ENCODE measurements at places on chromosomes 16 and 17.

DNA sequence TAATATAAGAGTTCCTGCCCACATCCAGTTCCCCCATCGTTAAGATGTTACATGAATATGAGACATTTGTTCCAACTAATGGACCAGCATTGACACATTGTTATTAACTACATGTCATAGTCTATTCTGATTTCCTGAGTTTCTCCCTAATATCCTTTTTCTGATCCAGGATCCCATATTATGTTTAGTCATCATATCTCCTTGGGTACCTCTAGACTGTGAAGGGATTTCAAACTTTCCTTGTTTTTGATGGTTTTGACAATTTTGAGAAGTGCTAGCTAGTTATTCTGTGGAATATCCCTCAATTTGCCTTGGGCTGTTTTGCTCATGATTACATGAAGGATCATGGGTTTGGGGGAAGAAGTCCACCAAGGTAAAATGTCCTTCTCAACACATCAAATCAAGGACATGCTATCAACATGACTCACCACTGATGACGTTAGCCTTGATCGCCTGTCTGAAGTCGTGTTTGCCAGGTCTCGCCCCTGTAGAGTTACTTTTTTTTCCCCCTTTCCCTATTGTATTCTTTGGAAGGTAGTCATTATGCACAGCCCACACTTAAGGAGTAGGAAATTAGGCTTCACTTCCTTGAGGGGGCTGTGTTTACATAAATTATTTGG lies 42.5 kb downstream of the CACNG3 start:
- no peak for DNase-seq

- DNase-seq: no peak
Observed at GRCh38 chr16:1458977-1459341, 14.6 kb upstream of the CCDC154 start.

- DNase-seq: no peak
Observed at GRCh38 chr17:55704401-55704800, 18.3 kb downstream of the TMEM100 start.

DNA sequence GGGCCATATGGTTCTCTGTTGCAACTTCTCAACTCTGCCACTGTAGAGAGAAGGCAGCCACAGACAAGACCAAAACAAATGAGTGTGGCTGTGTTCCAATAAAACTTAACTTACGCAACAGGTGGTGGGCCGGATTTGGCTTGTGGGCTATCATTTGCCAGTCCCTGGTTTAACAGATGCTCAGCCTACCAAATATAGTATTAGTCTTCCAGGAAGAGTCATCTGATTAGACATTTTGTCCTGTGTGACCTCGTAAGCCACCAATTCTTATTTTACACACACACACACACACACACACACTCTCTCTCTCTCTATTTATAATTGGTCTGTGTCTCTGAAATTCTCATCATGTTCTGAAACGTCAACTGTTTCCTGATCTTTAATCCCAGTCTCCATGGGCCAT lies 245.9 kb downstream of the XYLT1 start:
- DNase-seq: peak; percentile 63

DNA sequence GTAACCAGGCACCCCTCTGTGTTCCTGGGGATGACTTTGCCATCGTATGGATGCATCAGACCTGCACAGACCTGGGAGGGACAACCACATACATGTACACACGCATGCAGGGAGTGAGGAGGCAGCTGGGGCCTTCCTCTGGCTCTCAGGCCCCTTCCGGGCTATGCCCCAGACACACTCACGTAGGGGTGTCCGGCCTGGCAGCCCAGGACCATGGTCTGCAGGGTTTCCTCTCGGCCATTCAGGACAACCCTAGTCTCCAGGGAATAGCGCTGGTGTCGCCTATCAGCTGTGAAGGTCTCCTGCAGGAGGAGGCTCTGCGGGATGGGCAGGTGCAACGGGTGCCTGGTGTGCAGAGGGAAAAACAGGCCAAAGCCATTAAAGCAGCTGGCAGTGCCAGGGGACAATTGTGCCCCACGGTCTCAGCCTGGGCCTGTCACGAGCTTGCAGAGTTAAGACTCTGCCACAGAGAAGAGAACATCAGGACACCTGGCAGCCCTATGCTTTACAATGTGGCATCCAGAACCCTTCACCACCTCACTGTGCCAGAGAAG lies 101.4 kb downstream of the RMI2 start:
- no peak for DNase-seq

- DNase-seq: no peak
Observed at GRCh38 chr17:80513892-80514291, 30.7 kb upstream of the RPTOR start.

GRCh38 chr17:40445751-40446468 lies 2.7 kb downstream of the IGFBP4 start:
- no peak for DNase-seq

DNA sequence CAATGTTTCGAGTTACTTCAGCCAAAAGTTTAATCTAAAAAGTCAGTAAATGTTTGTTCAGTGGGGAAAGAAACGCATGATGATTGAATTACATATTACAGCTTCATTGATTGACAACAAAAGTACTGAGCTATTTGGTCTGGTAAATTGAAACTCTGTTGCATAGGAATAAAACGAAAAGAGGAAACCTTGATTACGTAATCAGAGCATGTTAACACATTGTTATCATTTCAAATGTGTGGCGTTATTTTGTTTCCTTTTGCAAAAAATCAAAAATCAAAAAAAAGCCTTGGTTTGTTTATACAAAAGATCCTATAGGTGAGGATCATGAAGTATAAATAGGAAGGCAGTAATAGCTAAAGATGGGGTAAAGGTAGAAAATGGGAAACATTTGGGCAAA lies 19.5 kb upstream of the CA10 start:
- DNase-seq: no peak

DNA sequence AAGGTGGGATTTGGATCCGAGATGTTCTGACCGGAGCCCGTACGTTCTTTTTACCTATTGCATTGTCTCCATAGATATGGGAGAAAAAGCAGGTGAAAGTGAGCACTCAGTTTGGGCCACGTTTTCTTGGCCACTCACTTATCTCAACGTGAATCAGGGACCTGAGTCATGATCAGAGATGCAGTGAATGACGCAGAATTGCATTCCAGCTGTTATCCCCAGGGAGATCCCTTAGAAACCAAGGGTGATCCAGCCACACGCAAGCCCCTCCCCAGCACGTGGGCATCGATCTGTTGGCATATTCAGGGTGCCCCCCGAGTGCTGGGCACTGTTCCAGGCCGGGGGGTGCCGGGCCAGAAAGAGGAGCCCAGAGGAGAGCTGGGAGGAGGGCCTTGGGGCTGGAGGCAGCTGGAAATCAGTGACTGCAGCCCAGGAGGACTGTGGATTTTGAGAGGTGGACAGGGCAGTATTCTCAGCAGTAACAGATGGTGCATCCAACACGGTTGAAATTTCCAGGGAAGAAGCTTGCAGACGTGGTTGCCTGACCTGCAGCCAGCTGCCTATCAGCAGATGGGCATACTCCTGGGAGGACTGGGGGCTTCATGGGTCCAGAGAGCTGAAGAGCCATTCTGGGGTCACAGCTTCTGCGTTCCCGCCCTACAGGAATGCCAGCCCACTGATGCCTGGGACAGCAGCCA lies 87.2 kb upstream of the CACNG5 start:
- no peak for DNase-seq

DNA sequence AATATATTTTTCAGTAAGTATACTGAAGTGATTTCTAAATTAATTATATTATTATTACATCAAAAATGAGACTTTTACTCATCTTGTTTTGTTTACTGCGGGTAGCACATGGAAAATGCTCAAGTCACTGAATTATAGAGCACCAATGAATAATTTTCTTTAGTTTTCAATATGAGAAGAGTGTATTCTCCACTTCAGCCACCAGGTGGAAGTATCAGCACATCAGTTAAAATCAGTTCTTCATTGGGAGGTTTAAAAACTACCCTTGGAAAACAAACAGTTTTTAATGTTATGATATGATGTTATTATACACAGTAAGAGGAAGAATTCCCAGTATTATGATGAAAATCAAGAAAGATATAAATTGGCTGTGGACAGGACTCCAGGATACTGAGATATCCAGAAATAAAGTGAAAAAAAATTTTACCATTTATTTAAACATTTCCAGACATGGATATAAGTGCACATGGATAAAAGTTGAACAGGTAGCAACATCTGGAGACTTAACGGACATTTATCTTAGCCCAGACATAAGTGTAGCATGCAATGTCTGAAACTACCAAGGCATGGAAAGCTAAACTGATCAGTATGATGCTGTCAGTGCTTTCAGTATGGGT lies 467.3 kb downstream of the KCNJ2 start:
- DNase-seq: peak; percentile 72

DNA sequence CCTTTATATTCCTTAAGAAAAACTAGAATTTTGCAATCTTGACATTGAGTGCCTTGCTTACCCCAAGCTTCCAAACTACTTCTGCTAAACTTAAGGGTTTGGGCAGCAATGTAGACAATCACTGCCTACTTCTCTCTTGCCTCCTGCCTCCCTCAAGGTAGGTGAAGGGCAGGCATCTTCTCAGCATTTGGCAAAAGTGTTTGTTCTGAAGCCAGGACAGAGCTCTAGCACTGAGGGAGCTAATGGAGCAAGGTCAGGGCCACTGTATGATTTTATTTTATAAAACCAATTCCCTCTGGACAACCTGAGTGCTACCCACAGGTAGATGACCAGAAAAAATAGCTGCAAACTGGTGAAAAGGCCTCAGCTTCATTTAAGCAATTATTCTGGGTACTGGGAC lies 111.8 kb downstream of the IRX3 start:
- DNase-seq: no peak

GRCh38 chr17:81655378-81656117 lies 794 bp downstream of the PDE6G start:
- DNase-seq: no peak

DNA sequence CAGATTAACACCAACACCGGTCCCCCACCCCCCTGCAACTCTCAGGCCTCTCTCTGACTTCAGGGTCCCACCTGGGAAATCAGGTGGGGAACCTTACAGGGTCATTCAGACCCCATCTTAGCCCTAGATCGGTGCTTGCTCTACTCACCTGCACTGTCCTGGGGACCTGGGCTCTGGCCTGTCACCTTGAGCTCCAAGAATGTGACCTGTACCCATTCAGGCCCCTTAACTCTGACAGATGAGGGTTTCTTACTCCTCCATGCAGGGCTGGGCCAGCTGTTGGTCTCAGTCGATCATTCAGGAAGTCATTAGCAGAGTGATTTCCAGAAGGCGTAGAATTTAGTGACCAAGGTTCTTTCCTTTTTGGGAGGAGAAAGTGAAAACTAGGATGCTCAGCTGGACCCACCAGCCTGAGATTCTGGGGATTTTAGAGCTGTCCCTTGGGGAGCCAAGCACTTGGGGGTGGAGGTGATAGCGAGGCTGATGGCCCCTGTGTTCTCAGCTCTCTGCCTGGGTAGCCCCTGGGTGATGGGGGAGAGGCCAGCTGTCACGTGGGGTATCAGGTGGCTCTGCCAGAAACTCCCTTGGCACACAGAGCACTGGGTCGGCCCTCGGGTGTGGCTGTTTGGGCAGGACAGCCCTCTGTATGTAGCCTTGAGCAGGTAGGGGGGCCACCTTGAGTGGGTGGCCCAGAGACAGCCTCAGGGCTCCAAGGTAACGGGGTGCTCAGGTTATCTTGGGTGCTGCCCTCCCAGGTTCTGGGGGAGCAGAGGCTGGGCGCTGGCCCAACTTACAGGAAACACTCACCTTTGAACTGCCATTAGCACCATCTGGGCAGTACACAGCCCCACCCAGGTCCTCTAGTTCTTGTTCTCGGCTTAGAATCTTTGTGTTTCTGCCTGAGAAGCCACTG lies 724 bp downstream of the MVP start:
- DNase-seq: no peak

- DNase-seq: no peak
Observed at GRCh38 chr16:15714393-15715172, 64.5 kb downstream of the NDE1 start.

DNA sequence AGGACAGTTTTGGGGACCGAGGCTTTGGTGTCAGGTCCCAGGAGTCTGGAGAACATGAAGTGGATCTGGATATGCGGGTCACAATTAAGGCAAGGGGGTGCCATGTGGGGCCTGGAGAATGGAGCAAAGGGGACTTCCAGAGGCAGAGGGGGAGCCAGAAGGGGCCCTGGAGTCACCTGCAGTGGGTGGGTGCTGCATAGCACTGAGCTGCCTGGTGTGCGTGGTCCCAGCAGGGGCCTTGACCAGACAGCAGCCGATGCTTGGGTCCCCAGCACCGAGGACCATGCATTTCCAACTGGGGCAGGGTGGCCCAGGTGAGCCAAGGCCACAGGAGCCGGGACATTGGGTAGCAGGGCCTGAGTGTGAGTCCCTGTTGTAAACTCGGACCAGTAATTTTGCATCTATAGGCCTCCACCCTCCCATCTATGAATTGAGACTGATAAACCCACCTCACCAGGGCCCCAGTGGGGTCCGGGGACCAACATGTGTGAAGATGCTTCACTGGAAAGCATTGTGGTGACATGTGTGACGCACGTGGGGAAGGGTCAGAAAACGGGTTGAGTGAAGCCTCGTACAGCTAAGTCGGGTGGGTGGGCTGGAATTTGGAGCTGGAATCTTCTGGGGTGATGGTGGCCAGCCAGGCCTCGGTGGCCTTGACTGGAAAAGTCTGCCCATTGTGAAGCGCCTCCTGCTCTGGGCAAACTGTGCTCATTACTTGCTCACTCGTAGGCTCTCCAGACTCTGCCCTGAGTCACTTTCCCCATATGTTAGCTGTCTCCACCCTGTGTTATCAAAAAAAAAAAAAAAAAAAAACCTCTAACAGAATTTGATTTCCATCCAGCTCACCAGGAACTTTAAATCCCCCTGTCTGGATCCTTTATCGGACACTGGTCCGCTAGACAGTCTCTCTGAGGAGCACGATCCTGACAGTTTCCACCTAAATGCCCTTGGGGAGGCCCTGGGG lies 90.5 kb upstream of the ZNF469 start:
- DNase-seq: no peak

- no peak for DNase-seq
Observed at GRCh38 chr16:59859676-59860402, 1125.7 kb upstream of the GOT2 start.

DNA sequence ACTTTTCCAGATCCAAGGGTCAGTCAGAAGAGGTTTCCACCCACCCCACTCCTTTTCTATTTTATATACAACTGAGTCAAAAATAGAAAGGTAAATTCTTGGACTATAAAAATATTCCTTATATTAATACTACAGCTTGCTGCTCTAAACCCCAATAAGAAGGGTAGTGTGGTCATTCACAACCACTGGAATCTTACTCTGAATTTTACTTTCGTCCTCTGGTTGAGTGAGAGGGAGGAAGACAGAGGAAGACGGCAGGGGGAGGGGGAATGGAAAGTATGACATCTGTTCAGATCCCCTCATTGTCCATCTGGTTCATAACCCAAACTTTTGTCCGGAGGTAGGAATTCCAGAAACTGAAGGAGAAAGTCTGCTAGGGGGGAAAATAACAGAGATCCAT lies 67.2 kb downstream of the MAF start:
- DNase-seq: no peak

GRCh38 chr16:85002608-85003007 lies 8.7 kb downstream of the ZDHHC7 start:
- peak; percentile 42 for DNase-seq

GRCh38 chr17:78883533-78884131 lies 19.4 kb downstream of the CEP295NL start:
- DNase-seq: peak; percentile 97

GRCh38 chr17:12521416-12521815 lies 144.3 kb upstream of the MYOCD start:
- no peak for DNase-seq

- DNase-seq: no peak
Observed at GRCh38 chr16:49455991-49456745, 82.6 kb downstream of the C16orf78 start.
